M059J (cell line): ENCODE measurements at places on chromosomes 3 and 15.
A peak's percentile ranks its signal among the peaks of the same experiment; 100 is the strongest.

DNA sequence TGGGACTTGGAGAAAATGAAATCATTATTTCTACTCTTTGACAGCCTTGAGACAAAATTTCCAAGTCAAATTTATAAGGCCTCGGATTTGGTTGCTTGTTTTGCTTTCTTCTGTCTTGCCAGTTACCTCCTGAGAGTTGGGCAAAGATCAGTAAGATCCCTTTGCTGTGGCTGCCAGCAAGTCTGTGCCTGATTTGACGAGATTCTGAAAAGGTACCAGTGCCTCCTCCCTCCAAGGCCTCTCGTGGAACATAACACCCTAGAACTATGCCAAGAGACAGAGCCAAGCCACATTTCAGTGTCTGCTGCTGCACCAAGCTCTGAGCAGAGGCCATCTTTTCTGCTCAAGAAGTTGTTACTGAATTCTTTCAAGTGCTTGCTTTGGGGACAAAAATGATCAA lies 61.0 kb downstream of the GTPBP8 start:
- DNase-seq = no peak

DNA sequence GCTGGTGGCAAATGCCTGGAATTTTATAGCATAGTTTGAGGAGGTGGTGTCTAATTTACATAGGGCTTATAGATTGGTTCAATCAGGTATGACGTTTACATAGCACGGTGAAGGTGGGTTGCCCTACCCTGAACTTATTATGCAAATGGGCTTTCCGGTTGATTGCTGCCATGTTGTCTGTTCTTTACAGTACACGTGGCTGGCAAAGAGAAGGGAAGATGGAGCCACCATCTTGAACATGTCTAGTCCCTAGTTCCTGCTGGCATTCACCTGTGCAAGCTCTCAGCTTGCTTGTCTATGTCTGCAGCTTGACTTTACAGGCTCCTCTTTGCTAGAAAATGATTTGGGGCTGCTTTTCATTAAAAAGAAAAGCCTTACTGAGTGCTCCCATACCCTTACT lies 14.0 kb upstream of the STAC start:
- no peak for DNase-seq

- no peak for DNase-seq
These were observed 230 bp downstream of the SHF start for GRCh38 chr15:45187578-45187893.

DNA sequence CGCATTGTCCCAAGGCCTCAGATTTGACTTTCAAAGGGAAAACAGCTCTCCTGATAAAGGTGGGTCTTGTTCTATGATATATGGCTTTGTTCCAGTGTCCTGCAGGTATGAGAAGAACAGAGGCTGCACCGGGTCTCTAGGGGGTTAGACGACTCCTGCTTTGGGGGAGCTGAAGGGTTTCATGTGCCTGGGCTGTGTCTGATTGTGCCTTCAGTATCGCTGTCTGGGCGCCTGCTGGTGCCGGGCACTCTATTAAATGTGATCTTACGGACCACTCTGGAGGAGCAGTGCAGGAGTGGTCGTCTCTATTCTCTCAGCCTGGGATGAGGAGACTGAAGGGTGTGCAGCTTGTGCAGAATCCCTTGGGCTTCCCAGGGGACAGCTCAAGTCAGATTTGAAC lies 16.0 kb downstream of the PAQR5 start:
- DNase-seq = no peak

DNA sequence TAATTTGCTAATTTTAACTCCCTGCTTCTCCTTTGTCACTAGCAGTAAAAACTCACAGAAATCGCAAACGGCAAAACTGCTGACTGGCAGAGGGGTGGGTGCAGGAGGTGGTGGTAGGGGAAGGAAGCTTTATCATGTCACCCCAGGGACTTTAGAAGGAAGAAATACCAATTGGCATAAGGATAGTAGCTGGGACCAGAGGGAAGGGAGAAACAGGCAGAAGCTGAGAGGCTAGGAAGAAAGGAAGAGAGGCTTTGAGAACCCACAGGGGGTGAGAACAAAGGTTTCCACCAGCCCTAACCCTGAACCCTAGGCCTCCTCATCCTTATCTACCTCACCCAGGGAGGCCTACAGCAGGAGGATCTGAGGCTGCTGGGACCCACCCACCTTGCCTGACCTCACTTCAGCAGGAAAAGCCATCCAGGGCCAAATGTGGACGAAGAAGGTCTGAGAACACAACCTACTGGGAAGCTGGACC lies 10.7 kb downstream of the ITGB5 start:
- DNase-seq = no peak

DNA sequence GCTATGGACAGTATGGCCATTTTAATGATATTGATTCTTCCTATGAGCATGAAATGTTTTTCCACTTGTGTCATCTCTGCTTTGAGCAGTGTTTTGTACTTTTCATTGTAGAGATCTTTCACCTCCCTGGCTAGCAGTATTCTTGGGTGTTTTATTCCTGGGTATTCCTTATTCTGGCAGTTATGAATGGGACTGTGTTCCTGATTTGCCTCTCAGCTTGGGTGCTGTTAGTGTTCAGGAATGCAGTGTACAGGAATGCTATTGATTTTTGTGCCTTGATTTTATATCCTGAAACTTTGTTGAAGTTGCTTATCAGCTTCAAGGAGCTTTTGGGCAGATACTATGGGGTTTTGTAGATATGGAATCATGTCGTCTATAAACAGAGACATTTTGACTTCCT lies 49.5 kb upstream of the CTXND1 start:
- DNase-seq = no peak

DNA sequence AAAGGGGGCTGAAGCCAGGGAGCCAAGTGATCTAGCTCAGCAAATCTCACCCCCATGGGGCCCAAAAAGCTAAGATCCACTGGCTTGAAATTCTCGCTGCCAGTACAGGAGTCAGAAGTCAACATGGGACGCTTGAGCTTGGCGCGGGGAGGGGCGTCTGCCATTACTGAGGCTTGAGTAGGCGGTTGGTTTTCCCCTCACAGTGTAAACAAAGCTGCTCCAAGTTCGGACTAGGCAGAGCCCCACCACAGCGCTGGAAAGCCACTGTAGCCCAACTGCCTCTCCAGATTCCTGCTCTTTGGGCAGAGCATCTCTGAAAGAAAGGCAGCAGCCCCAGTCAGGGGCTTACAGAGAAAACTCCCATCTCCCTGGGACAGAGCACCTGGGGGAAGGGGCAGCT lies 8.1 kb upstream of the SLC25A36 start:
- no peak for DNase-seq

DNA sequence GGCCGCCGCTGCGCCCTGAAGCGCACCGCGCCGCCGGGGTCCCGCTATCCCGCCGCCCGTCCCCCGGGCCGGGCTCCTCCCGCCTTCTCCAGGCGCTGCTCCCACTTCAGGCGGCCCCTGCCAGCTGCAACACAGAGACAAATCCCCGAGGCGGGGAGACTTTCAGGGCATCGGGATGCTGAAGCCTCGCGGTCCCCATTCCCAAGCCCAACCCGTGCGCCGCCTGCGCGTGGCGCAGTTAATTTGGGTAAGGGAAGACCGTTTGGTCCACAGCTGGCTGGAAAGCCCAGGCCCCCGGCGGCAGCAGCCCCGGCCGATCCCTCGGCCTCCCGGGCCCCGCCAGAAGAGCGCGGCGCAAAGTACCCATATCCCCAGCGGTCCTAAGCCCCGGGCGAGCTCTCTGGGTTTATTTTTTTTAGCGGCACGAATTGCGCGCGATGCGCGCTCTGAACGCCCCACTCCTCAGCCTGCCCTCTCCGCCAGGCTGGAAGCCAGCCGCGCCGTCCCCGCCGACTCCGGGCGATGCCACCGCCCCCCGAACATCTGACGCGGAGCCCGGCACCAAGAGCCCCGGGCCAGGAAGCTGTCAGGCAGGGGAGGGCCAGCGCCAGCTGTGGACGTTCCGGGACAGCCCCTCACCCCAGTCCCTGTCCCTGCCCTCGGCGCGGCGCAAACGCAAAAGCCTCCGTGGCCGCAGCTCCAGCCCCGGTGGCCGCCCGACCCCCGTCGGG lies 517 bp downstream of the FBN1 start:
- DNase-seq = peak; percentile 67

GRCh38 chr15:92324101-92324963 lies 69.3 kb upstream of the ST8SIA2 start:
- DNase-seq = no peak

DNA sequence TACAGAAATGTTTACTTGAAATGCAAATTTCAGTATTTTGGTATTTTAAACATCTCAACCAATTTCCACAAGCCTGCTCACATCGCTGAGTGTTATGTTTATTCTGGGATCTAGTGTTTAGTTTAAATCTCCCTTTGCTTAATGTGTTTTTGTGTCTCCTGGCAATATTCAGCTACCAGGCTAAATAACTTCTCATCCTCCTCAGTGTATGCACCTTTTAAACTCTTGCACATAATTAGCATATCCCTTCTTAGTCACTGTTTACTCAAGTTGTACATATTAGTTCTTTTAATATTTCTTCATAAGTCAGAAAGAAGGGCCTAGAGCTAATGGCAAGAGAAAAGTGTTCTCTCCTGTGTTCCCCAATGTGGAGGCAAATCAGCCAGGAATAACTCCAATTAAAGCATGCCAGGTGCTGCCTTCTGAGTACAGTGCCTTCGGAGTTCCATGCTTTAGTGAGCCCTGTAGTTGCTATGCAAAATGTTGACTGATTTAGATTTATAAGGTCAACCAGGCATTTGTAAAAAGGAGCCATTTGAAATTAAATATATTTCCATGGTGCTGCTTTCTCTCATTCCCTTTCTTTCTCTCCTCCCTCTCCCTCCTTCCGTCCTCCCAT lies 234.3 kb downstream of the GAP43 start:
- peak; percentile 22 for DNase-seq

DNA sequence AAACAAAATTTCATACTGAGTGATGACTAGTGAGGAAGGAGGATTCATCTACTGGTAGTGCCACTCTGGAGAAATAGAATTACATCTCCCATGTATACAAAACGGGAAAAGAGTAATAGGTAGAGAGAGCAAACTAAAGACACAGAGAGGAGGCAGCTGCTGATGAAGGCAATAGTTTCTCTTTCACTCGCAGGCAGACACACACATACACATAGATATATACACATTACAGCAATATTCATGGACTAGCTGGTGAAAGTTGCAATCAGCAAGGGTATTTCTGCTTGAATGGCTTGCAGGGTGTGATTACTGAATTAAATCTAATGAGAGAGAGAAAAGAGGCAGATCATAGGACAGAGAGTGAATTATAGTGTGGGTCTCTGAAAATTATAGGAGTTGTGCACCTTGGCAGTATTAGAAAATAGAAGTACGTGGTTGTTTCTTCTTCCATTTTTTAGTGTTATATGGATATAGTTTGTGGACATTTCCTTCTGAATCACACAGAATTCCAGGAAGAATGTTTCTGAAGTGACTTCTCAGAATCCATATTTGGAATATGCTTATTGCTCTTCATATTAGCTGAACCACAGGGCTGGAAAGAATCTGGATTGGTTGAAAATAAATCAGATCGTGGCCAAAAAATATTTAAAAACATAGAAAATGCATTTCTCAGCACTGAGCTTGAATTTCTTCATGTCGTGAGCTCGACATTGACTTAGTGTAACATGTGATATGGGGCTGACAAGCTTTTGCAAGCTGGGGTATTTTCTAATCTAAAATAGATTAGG lies 991.2 kb downstream of the TUSC7 start:
- no peak for DNase-seq

- DNase-seq = no peak
These were observed 894.0 kb downstream of the ROBO2 start for GRCh38 chr3:77933926-77934325.

GRCh38 chr3:128495435-128495970 lies 2.5 kb upstream of the GATA2 start:
- DNase-seq = peak; percentile 24
